AG04450 (cell line): ENCODE measurements at places on chromosomes 5 and 9.

DNA sequence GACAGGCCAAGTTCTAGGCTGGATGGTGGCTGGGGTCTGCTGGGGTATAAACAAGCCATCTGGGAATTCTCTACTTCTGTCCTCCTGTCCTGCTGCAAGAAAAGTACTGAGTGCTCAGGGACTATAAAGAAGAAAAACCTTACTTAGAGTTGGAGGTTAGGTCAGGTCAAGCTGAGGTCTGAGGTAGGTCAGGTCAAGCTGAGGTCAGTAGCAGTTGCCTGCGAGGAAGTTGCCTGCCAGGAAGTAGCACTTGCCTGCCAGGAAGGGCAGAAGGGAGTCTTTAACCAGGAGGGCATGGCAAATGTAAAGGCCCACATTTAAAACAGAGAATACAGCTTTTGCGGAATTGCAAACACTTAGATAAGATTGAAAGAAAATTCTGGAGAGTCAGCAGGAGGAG is 51.3 kb upstream of the PRLR start:
- no peak for DNase-seq

DNA sequence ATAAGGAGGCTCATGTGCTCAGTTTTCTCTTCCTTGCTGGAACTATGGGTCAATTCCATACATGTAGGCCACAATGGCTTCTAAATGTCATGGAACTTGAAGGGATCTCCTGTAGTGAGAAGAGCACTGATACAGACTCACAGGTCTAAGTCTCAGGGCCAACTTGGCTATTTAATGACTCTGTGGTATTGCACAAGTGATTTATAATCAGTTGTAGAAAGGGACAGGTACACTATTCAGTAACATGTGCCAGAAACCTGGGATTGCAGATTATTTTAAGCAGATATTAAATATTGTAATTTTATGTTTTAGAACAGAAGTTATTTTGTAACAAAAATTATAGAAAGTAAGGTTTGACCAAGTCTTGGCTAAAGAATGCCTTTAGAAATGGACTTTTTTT is 241.5 kb upstream of the PIK3R1 start:
- no peak for DNase-seq

- DNase-seq: no peak
Observed at GRCh38 chr5:665956-666711, 27.0 kb downstream of the TPPP start.

DNA sequence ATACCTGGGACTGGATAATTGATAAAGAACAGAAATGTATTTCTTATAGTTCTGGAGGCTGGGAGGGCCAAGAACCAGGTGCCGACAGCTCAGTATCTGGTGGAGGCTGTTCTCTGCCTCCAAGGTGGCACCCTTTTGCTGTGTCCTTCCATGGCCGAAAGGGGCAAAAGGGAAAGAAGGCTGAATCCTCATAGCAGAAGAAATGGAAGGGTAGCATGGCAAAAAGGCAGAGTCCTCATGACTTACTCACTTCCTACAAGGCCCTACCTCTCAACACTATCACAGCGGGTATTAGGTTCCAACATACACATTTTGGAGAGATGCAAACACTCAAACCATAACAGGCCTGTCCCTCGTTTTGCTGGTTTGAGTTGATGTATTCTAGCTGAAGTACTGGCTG is 25.1 kb upstream of the MED10 start:
- no peak for DNase-seq

DNA sequence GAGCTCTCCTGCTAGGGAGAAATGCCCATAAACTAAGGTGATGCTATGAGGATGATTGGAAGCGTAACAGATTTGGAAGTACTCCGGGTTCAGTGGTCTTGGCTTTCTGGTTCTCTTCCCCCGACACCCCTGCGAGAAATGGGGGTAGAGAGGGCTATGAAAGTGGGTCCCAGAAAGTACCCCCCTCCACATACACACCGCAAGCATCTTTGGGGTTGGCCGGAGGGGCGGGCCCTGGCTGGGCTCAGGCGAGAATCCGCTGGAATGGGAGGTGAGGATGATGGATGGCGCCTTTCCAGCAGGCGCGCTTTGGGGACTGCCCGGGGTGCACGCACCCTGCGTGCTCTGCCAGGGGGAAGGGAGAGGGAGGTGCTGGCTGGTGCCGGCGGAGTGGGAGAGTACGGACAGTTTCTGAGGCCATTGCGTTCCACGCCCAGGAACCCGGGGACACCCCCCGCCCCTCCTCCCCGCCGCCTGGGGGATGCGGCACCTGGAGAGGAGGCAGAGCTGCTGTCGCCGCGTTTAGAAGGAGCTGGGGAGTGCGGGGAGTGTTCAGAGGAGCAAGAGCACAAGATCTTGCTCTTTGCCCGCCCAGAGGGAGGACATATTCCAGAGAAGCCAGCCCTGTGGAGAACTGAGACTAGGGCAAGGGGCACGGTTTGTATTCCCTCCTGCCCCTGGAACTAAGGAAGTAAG is 1.9 kb downstream of the PCSK5 start:
- no peak for DNase-seq

GRCh38 chr9:120438836-120439546 is 141.0 kb downstream of the CDK5RAP2 start:
- no peak for DNase-seq

- no peak for DNase-seq
Observed at GRCh38 chr5:170917113-170917512, 55.3 kb downstream of the RANBP17 start.

- no peak for DNase-seq
Observed at GRCh38 chr9:33884856-33885701, 68.1 kb downstream of the UBE2R2 start.

- no peak for DNase-seq
Observed at GRCh38 chr5:154352960-154353548, 92.7 kb upstream of the SAP30L start.

GRCh38 chr5:10743526-10743925 is 17.5 kb downstream of the DAP start:
- no peak for DNase-seq

- DNase-seq: no peak
Observed at GRCh38 chr9:15972760-15973159, 419.9 kb downstream of the CCDC171 start.

DNA sequence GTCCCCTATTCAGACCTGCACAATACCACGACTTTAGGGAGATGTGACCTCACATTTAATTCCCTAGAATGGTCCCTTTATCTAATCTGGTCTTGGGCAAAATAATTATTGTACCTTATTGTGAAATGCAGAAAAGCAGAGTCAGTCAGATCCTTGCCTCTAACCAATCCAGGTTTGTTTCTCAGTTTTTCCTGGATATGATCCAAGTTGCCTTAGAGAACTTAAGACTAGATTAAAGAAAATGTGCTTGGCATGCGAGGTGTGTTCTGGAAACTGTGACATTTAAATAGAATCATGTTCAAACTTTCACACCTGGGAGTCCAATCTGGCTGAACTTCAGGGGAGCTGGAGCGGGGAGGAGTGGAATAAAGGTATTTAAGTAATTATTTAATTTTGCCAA is 696.2 kb downstream of the DNAH5 start:
- DNase-seq: no peak

GRCh38 chr5:134647750-134648424 is 698 bp upstream of the SEC24A start:
- DNase-seq: no peak

- no peak for DNase-seq
Observed at GRCh38 chr5:176916337-176916736, 17.2 kb upstream of the HK3 start.

DNA sequence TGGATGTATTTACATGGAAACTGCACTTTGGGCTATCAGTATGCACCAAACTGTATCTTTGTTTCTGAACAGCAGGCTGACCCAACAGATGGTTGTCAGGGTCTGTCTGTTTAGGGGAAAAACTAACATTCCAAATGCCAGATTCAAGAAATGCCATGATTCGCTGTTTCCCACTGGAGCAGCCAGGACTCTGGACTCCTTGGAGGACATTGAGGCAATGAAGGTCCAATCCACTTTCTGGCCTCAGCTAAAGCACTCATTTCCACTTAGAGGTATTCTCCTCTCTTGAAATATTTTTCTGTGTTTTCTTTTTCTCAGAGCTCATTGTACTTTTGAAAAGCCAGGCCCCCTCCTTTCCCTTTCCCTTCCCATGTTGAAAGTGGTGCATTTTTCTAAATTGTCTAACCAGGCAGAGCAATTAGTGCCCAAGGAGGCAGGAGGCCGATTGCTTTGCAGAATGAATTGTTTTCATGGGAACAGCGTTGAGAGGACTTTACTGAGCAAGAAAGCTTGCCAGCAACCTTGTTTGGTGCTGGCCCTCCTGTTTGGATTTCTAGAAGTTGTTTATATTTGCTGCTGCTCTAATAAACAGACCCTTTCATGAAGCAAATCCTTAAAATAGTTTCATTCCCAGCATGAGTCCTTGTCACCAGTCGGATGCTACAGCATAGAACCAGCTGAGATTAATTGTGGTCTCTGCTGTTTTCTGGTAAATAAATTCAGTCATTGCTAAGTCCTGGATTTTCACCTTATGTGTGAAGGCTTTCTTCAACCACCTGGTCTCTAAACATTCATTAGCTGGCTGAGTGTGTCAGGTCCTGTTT is 132.8 kb upstream of the TAF11L2 start:
- DNase-seq: no peak
